Esophagus mucosa (tissue), 1 donor: ENCODE measurements at places on chromosomes 12 and 14. TPM values are rescaled to one million over a fixed set of nuclear protein-coding genes. Genes with fewer than 3 reads are reported as not detected.

Gene MYF6
- not detected for total RNA-seq

Gene RTL1
- total RNA-seq, result not detected

Gene MAP1LC3B2
- total RNA-seq, result 2.3 TPM

Gene TSPAN19
- not detected for total RNA-seq

Gene NELL2
- 3.0 TPM for total RNA-seq

Gene AJUBA
- total RNA-seq, result 26.6 TPM

Gene HCAR2
- total RNA-seq, result 29.7 TPM

Gene C12orf50
- total RNA-seq, result not detected

Gene ORAI1
- total RNA-seq, result 7.3 TPM

Gene NEUROD4
- total RNA-seq, result not detected

Gene ACOT6
- total RNA-seq, result not detected

Gene OR10P1
- not detected for total RNA-seq

Gene DHRS2
- total RNA-seq, result not detected
